ENCODE measurements at places on chromosomes 6 and 20.
A peak's percentile ranks its signal among the peaks of the same experiment; 100 is the strongest.

- DNase-seq, result no peak
Observed at GRCh38 chr6:44316481-44316880, 3.3 kb upstream of the AARS2 start.

GRCh38 chr6:136918706-136919105 is 3.4 kb upstream of the SLC35D3 start:
- no peak for DNase-seq

DNA sequence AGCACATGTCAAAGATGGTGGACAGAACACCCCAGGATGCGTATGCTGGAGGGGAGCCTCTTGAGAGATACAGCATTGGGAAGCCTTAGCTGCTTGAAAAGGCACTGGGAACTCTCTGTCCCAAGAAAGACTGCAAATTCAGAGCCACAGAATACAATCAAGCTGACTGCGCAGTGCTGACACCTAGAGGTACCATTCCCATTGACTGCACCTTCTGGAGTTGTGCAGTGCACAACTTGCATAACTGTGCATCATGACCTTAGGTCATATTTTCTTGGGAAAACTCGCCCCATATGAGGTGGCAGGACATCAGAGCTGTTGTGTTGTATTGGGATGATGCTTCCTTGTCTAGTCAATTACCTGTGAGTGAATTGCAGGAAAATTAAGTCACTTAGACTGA is 646.5 kb upstream of the NOX3 start:
- DNase-seq, result no peak

DNA sequence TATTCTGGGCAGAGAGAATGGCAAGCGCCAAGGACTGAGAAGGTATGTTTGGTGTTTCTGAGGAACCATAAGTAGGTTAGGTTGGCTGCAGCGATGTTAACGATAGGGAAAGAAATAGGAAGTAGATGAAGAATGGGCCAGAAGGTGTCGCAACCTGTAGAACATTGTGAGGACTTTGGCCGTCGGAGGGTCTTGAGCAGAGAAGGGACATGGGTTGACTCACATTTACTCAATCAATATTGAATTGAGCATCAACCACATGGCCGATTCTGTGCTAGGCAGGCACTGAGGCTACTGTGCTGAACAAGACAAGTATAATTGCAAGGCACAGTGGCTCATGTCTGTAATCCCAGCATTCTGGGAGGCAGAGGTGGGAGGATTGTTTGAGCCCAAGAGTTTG is 26.8 kb upstream of the RPN2 start:
- no peak for DNase-seq

DNA sequence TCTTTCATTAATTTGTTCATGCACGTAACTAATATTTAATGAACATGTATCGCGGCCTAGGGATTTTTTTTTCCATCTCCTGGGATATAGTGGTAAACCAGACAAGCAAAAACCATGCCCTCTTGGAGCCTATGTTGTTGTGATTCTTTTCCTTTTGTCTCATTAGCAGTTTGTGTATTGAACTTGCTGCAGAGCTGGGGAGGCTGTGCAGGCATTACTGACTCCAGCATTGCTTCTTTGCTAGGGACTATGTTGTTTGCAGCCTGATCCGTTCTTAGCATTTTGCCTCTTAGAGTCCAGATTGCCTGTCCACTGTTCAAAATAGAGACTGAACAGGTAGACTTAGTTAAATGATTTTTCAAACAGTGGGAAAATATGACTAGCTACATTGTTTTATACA is 9.7 kb downstream of the SCAF8 start:
- DNase-seq, result no peak

GRCh38 chr20:48156521-48156920 is 371.2 kb upstream of the SULF2 start:
- no peak for DNase-seq

GRCh38 chr6:30861257-30862048 is 22.9 kb upstream of the DDR1 start:
- DNase-seq, result no peak

DNA sequence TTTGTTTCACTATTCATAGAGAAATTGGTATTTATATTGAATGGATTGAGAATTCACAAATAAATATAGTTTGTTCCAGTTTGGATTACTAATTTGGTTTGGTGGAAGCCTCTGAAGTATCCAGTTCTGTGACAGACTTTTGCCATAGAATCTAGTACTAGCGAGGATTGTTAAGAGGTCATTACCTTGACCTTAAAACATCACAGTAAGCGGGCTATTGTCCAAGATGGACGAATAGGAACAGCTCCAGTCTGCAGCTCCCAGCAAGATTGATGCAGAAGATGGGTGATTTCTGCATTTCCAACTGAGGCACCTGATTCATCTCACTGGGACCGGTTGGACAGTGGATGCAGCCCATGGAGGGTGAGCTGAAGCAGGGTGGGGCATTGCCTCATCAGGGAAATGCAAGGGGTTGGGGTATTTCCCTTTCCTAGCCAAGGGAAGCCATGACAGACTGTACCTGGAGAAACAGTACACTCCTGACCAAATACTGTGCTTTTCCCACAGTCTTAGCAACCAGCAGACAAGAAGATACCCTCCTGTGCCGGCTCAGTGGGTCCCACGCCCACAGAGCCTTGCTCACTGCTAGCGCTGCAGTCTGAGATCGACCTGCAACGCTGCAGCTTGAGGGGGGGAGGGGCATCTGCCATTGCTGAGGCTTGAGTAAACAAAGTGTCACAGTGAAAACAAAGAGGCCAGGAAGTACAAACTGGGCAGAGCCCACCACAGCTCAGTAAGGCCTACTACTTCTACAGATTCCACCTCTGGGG is 66.4 kb upstream of the NEDD9 start:
- no peak for DNase-seq

GRCh38 chr6:16651871-16652270 is 109.4 kb downstream of the ATXN1 start:
- DNase-seq, result no peak

DNA sequence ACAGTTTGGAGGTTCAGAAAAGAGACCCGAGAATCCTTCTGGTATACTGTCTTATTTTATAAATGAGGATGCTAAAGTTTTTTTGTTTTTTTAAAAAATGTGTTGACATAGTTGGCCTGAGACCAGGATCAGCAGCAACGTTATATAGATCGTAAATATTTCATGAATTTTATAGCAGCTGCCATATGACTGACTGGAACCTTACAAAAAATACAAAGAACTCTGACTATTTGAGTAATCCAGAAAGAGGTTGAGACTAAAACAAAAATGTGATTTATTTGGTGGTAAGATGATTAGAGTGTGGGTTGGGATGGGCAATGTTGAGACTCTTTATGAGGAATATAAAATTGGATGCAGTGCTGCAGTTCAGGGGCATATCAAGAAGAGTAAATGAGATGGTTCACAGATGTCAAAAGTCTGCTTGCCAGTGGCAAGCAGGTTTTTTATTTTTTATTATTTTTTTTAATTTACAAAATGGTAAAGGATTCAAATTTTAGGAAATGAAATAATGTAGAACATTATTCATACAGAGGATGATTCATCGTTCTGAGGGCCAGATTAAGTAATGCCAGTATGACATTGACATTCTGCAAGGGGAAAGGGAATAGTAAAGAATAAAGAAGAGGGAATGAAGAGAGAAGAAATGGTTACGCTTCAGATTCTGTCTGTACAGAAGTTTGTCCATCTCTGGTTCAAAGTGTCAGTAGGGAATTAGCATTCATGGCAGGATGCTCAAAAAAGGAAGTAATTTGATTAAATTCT is 58.5 kb downstream of the SCAF8 start:
- no peak for DNase-seq

- DNase-seq, result no peak
Observed at GRCh38 chr6:149076355-149076734, 241.2 kb upstream of the TAB2 start.

DNA sequence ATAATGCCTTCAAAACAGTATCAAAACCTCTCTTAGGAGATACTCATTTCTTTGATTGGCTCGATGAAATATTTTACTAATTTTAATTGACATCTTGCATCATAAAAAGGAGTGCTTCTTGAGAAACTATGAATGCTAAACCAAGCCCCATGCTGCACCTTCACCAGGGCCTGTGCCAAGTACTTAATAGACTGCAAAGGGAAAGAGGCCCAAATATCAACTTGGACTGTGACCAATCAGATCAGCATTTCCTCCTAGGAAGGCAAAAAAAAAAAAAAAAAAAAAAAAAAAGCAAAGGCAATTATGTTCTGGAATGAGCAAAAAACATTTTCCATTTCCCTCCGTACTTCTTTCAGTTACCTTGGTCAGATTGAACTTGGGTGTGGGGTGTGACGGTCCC is 253.0 kb upstream of the SOX4 start:
- no peak for DNase-seq

DNA sequence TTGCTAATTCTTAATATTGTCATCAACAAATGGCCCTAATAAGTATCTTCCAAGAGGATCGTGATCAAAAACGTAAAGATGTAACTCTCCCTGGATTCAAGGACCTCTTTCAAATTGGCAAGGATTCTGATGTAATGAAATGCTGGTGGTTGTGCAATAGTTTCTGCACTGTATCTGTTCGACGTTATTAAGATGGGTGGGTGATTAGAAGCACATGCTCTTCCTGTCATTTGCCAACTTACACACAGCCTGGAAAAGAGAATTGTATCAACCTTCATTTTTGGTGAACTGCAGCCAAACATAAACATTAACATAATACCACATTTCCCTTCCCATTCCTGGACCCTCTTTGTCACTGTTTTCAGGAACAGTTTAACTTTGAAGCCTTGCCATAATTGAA is 9.8 kb downstream of the FOXQ1 start:
- DNase-seq, result no peak

GRCh38 chr6:40444811-40445210 is 142.4 kb downstream of the LRFN2 start:
- DNase-seq, result no peak

- DNase-seq, result no peak
Observed at GRCh38 chr6:2244261-2245102, 923 bp downstream of the GMDS start.

DNA sequence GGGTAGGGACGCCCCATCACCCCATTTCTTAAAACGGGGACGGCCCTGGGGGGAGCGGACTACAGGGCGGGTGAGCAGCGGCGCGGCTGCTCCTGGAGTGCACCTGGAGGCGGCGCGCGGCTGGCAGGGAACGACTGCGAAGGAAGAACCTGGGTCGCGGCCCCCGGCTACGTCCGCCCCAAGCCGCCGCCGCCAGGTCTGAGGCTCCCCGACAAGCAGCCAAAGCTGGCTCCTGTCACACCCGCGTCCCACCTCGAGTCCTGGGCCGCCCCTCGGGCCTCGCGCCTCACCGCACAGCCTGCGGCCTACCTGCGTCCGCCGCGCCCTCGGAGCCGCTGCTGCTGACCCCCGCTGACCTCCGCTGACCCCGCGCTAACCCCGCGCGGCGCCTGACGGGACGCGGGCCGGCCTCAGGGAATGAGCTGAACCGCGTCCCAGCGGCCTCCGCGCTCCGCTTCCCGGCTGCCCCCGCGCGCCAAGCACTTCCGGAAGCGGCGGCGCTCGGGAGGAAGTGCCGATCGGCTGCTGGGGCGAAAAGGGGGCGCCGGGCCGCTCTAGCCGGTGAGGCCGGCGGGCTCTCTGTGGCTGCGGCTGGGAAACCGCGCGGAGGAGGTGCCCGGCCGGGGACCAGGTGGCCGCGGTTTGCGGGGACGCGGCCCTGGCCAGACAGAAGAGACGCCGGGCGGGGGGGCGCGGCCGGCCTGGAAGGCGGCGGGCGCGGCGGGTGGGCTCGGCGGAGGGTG is at the start of the genes ARFRP1 and ZGPAT:
Gene ARFRP1, minus strand, starts transcription at position 419 of the 743 bp plus-strand sequence. CDS start 885 bp downstream, outside the sequence.
Gene ZGPAT, plus strand, starts transcription at position 482 of the 743 bp plus-strand sequence. CDS start 542 bp downstream, outside the sequence.
- DNase-seq, result peak; percentile 50

DNA sequence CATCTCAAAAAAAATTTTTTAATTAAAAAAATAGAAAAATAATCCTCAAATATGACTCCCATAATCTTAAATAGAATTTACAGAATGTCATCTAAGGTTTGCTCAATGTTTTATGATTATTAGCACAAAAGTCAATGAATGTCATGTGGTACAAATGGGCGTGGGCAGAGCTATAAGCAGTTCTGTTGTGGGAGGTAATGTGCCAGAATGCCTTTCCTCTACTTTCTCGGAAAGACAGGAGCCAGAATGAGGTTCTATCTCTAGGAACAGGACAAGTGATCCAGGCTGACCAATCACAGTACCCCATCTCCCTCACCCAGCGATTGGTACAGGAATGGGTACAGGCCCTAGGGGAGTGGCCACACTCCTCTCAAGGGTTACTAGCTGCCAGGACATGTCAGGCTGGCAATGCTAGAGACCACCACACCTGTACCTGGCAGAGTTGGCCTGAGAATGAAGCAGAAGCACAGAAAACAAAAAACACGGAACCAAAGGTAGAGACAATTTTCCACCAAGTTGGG is 15.1 kb downstream of the RALGAPA2 start:
- DNase-seq, result no peak

DNA sequence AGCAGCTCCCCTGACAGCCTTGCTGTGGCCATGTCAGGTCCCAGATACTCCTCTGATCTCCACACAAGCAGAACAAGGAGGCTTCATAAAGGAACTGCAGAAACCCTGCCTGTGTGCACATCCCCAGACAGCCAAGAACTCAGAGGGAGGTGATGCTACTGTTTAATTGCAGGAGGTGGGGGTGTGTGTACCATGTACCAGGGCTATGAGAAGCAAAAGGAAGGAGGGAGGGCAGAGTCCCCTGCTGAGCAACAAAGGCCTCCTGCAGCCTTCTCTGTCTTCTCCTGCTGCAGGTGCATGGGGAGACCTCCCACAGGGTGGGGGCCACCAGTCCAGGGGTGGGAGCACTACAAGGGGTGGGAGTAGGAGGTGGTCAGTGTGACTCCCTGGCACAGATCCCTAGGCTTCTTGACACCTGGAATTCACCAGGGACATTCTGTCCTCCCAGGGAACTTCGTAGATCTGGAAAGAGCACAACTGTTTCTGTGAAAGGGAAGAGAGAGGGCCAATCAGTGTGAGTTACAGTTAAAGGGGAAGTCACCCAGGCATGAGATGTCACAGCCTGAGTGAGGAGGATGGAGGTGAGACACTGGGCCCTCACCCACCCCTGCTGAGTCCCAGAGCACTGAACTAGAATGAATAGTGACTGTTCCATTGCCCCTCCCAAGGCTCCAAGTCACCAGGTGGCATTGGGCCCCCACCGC is 2.8 kb downstream of the CST2 start:
- no peak for DNase-seq

GRCh38 chr6:1759870-1760269 is 150.2 kb downstream of the FOXC1 start:
- DNase-seq, result no peak

- no peak for DNase-seq
Observed at GRCh38 chr6:11132194-11132888, 20.8 kb upstream of the ERVFRD-1 start.

DNA sequence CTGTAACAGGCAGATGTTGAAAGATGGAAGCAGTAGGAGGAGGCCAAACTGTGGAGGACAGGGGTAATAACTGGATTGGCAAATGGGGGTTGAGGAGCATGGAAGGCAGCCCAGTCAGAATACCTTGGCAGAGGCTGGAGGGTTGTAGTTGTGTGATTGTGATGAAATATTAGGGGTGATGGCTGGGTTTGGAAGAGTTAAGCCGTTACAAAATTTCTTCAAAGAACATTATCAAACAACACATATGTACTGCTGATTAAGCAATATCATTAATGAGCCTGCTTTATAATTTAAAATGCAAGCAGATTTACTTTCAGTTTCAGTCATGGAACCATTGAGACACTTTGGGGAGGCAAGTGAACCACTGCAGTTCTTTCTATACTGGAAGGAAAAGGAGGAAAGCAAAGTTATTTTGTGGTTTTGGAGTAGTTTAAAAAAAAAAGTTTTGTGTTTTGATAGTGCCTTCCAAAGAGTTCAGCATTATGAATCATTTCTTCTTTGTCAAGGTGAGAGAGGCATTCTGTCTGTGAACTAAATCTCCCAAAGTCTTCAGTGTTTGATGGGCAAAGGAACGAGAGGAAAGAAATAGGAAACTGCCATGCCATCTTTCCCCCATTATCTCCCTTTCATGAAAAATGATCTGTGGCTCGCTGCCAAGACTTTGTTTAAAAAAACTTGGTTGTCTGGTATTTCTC is 20.7 kb downstream of the FOXO3 start:
- no peak for DNase-seq
